ENCODE measurements at places on chromosomes 12 and 14.

DNA sequence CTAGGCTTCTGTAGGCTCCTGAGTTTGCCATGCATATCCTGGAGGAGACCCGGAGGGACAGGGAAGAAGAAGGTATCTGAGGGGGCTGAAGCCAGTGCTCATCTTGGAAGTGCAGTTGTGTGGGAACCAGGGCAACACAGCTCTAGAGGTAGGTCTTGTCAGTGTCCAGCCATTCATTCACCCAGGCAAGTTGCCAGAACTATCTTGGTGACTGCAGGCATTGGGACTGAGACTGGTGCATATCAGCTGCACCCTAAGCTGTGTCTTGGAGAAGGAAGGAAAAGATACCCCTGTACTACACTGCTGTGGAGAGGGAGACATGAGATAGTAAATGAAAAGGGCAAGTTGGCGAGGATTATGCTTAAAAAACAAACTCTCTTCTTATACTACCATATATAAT, 4.9 kb upstream of the WIF1 start:
- DNase-seq, result no peak

GRCh38 chr12:9135903-9136310, 20.2 kb upstream of the A2M start:
- no peak for DNase-seq

GRCh38 chr12:110073049-110073831, 24.9 kb upstream of the C12orf76 start:
- no peak for DNase-seq

DNA sequence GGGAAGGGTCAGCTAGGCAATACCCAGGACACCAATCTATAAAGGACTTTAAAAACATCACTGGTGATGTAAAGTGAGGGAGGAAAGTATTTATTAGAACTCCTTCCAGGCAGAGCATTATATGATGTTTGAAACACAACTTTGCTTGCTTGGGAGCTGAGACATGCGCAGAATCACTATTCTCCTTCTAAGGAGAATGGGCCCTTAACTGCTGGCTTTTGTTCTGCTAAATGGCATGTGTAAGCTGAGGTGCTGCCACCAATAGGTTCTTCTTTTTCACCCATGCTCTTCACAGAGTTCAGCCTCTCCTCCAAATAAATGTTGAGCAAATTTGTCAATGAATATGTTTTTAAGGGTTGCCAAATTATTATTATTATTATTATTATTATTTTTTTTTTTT, 3.9 kb downstream of the STAC3 start:
- DNase-seq, result no peak

GRCh38 chr12:27396216-27396815, 50.2 kb upstream of the SMCO2 start:
- DNase-seq, result no peak

DNA sequence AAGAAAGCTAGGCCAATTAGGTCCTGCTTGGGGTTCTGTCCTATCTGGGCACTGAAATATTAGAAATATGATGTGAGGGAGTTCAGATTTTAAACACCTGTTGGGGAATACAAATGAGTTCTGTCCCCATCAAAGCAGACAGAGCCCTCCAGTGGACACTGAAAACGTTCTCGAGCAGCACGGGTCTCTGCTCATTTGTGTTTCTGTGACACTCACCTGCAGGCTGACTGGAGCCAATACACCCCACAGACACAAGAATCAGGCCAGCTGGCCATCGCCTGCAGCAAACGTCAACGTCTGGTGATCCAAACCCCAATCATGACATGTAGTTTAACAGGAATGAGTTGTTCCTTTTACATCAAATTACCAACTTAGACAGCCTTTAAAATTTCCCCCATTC, 493.4 kb upstream of the TMEM132C start:
- DNase-seq, result no peak

DNA sequence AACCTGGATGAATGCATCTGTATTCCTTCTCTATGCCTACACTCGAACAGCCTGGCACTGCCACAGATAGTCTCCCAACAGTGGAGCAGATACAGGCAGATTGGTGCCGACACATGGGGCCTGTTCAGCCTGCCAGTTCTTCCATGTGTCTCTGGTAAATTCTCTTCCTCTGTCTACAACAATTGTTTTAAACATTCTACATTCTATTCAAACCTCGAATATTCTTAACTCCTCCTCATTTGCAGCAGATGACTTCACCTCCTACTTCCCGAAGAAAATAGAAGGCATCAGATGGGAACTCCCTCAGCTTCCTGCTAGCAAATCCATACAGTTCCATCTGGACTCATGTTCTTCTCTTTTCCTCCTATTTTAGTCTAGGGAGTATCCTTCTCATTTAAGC, 43.1 kb upstream of the OTOGL start:
- no peak for DNase-seq

DNA sequence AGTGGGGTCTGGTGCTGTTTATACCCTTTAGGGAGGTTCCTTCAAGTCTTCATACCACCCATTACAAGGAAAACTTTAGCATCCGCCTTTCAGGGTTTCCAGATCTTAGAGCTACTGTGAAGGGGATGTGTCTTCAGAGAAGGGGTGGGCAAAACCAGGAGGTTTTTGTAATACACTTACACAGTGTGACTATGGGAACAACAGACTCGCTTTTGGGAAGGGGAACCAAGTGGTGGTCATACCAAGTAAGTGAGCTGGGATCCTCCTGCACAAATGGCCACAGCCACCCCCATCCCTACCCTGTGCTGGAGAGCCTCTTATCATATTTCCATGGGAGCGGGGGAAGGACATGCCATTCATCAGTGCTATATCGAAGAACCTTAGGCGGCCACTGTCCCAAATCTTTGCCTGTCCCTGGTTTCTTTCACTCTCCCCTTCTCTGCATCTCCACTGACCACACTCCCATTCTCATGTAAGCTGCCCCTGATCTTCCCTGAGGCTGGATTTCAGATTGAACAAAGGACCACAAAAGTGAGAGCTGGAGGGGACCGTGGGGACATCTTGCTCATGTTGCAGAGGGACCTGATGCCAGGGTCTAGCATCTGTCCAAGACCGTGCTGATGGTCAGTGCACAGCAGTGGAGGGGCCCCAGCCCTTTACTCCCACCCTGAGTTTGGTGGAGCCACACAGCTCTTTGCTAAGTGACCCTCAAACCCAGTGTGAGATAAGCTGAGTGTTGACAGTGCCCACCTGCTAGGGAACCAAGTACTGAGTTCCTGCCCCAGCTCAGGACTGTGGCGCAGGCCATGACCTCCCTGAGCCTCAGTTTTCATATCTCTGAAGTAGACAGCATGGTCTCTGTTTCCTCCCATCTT, 51.4 kb downstream of the DAD1 start:
- no peak for DNase-seq

GRCh38 chr14:68460541-68460940, 332.3 kb downstream of the ZFP36L1 start:
- no peak for DNase-seq
